ENCODE measurements at places on chromosomes 4 and X.
A peak's percentile ranks its signal among the peaks of the same experiment; 100 is the strongest.

GRCh38 chr4:65777270-65777669 lies 107.0 kb upstream of the EPHA5 start:
- no peak for DNase-seq

- no peak for DNase-seq
These were observed 89.2 kb upstream of the JADE1 start for GRCh38 chr4:128720270-128720669.

DNA sequence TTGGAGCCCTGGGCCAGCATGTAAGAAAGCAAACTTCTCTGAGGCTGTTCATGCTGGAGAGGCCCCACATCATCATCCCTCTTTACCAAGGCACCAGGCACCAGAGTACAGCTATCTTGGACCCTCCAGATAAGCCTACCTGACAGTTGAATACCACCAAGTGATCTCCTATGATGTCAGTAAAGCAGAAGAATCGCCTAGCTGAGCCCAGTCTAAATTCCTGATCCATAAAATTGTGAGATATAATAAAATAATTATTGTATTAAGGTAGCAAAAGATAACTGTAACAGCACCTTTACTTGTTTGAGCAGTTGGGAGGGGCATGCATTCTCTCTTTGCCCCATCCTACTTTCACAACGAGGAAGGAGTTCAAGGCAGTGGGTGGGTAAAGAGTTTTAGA lies 2.9 kb upstream of the UCP1 start:
- DNase-seq: no peak

DNA sequence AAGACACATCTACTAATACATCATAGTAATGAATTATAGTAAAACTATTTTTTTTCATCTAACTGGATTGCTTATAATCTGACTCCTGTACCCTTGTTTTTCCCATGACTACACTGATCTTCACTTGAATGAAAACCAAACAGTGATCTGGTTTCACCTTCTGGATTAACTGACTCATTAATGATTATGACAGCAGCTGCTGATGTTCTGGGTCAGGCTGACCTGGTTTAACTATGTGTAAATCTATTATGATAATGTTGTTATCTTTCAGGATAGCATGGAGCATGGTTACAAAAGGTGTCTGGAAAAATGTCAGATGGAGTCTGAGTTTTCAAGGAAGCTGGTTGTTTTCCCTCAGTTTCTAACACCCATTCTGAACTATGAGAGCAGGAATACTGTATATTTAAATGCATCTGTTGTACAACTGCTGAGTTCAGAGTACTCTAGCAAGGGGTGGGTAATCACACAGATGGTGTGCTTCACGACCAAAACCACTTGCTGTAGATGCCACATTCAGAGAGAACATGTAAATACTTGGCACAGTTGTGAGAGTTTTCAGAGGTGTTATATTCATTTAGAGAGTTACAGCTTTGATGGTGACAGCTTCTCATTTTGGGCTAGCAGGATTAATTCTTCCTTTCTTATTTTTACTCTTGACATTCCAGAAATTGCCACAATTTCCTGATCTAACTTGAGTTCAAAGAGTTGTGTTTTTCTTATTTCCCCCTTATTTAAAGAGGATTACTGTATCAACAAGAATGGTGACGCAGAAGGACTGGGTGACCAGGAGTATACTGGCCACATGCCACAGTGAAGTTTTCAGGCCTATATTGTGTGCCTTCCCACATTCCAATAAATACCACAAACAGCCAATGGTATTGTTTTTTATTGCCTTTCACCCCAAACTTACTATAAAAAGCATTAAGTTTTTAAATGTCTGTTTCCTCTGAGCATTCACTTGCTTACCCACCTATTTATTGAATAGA lies 249.7 kb upstream of the TET2 start:
- no peak for DNase-seq

- DNase-seq: no peak
These were observed 255.1 kb upstream of the LDB2 start for GRCh38 chr4:17153572-17153971.

GRCh38 chr4:106367072-106367471 lies 1.5 kb downstream of the GIMD1 start:
- no peak for DNase-seq

GRCh38 chr4:147160908-147161513 lies 215.3 kb upstream of the TTC29 start:
- no peak for DNase-seq

DNA sequence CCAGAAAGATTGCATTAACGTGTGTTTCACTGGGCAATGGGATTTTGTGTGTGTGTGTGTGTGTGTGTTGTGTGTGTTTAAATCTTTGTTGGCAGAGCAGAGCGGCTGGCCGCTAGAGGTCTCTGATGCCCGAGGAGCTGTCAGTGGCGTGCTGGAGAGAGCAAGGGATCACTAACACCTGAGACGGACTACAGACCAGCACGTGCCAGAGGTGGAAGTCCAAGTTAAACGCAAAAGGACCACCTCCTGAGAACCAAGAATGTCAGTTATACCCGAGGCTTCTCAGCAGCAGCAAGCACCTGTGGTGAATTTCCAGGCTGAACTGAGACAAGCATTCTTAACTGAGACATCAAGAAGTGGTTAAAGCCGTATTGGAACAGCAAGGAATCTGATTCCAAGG lies 9.0 kb upstream of the SLC25A14 start:
- DNase-seq: peak; percentile 6

DNA sequence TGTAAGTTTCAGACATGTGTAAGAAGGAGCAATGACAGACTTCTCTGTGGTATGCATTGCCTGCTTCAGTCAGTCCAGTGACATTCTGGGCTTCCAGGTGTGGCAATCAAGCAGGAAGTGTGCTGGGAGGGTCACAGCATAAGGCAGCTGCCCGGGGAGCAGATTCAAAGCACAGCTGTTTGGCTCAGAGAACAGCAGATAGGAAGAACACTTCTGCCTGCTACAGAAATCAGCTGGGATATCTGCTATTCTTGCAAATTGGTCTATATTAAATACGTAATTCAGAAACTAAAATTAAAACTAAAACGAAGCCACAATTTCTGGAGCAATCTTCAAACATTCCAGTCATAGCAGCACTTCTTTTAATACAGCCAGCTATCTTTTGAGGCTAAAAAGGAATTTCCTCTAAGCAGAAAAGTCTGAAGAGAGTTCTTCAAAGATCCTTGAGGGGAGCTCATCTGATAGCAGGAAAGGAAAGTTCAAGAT lies 47.5 kb upstream of the GALNT7 start:
- DNase-seq: no peak

DNA sequence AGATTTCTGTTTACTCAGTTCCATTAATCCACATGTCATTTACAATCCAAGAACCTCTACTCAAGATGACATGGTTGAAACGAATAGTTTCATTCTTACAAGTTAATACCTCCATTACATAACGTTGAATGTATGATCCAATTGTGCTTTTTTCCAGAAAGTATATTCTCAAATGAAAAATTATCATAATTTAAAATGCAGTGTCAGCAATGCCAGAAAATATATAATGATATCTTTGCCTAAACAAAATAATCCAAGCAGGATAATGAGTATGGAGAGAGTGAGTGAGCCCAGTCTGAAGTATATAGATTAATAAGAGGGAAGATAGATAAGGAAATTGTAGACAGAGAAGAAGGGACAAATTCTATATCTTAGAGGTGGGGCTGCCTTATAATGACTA lies 505.0 kb downstream of the CENPC start:
- no peak for DNase-seq

DNA sequence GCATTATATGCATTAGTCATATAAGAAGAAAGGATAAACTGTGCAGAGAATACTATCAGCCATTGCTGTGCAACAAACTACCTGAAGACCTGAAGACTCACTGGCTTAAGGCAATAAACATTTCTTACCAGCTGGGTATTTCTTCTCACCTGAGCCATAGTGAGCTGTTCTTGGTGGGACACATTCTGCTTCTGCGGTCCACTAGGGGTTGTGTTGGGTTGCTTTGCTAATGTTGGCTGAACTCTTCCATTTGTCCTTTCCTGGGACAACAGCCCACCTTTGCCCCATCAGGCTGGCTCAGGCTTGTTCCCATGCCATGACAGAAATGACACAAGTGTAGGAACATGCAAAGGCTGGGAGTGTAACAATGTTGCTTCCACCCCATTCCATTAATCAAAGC lies 388.6 kb downstream of the PCDH7 start:
- DNase-seq: no peak

DNA sequence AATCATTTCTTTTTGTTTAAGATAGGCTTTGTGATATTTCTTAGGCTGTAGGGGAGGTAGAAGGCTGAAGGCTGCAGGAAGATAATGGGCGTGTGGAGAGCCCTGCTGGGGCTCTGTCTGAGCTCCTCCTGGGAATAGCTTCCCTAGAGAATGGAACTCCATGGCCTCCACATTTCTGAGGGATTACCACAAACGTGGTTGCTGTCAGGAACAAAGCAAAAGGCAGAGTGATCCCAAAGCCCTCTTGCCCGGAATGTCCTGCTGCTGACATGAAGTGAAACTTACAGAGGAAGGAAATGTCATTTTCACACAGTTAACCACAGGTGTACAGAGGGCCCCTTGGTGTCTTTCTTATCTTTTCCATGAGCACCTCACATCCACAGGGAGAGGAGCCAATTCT lies 89.3 kb downstream of the DDIT4L start:
- DNase-seq: no peak

DNA sequence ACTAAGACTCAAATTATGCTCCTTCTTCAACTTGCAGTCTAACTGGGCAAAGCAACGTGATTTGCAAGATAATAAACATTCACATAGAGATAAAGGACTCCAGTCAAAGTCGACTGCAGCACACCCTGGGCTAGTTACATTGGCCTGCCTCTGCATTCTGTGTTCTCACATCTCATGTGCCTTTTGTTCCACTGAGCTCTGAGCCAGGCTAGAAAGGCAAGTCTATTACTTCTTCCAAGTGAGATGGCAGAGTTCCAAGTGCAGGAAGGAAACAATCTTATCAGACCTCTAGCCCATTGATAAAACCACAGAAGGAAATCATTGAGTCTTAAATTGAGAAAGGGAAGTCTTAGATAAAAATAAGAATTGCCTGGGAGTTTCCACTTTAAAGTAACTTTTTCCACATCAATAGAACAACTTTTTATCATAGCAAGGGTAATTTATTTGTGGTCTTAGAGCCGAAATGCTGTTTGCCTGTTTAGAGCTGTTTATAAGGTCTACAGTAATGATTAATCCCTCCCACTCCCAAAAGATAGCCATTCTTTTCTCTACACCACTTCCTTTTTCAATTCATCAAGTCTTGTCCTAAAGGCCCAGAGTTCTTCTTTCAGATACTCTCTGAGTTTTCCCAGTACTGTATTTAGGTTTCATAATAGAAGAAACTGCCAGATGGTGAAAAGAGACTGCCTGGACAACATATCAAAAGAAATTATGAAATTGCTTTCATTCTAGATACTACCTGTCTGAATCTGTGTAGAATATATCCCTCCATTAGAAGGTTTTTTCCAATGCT lies 200.2 kb downstream of the GUCY2F start:
- no peak for DNase-seq

DNA sequence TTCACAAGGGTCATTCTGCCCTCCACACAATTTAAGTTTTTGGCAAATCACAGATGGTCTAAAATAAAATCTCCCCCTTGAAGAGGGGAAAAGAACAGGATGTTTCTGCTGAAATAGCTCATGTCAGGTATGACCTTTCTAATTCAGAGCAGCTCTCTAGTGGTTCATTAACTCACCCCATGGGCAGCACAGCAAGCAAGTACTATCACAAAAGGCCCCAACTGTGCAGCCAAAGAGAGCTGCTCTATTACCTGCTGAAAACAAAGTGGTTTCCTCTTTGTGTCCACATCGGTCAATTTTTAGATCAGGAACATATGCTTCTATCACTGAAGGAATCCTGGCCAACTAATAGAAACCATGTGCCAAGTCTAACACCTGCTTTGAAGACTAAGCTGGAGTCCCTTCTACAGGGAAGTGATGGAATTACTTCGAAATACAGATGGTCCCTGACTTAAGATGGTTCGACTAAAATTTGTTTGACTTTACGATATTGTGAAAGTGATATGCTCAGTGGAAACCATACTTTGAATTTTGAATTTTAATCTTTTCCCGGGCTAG lies 164.3 kb downstream of the ENOX2 start:
- no peak for DNase-seq

DNA sequence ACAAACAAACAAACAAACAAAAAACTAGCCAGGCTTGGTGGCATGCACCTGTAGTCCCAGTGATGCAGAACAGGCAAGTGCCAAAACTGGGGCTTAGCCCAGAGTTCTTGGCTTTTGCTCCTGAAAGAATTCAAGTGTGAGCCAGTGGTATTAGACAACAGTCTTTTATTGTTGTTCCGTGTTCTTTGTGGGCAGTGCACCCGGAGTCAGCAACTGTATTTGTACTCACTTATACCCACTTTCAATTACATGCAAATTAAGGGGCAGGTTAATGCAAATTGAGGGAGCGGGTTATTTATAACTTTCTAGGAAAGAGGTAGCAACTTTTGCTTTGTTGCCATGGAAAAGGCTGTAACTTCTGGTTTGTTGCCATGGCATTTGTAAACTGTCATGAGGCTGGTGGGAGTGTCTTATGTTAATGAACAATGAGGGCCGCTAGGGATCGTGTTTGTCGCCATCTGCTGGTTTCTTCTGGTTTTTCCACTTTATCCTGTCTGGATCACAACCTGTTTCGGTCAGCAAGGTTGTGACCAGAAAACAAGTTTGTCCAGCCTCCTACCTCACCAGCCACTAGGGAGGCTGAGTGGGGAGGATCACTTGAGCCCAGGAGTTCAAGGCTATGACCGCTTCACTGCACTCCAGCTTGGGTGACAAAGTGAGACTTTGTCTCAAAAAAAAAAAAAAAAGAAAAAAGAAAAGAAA lies 88.8 kb upstream of the ESX1 start:
- DNase-seq: no peak

- DNase-seq: no peak
These were observed 75.9 kb upstream of the ENPP6 start for GRCh38 chr4:184293552-184293951.

DNA sequence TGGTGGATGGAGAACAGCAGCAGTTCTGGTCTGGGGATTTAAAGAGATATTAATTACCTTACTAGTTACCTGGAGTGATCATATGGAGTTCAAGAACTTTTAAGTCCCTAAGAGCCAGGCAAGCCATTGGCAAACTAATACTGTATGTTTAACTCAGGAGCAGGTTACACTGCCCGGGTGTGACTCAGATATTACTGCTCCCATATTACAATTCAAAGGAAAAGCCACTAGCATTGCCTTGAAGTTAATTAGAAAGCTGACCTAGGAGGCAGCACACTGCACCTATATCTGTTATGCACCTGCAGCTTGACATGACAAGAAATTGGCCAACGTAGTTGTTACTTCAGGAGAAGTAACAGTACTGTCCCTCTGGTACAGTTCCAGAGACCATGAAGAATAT lies 47.2 kb downstream of the GRK4 start:
- no peak for DNase-seq

- DNase-seq: no peak
These were observed 139.9 kb downstream of the RAB28 start for GRCh38 chr4:13344216-13344615.
